ENCODE measurements at places on chromosomes 5 and 9. TPM values are rescaled to one million over a fixed set of nuclear protein-coding genes. Genes with fewer than 3 reads are reported as not detected.

Gene PIP5KL1
- 2.3 TPM for total RNA-seq

DNA sequence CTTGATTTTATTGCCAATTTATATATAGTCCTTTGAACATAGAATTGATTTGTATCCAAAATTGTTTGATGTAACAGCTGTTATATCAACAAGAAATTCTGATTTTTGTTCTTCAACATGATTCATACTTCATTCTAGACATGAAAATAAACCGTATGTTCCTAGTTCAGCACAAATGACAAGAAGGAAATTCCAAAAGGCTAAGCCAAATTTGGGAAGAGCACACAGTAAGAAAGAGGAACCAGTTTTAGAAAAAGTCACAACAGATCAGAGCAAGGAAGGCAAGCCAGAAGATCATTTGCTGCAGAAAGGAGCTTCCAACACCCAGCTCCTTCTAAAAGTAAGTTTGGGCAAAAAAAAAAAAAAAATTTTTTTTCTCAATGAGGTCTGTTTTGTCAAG, 65.0 kb upstream of the MCCC2 start:
- no peak for DNase-seq

Gene FAXDC2
- 0.08 TPM for total RNA-seq

GRCh38 chr9:14478175-14479162, 164.5 kb upstream of the NFIB start:
- no peak for DNase-seq

- DNase-seq: no peak
Measured at GRCh38 chr5:87400305-87400899, 12.3 kb downstream of the CCNH start.

- DNase-seq: no peak
Measured at GRCh38 chr5:141649056-141649688, 2.0 kb downstream of the FCHSD1 start.

DNA sequence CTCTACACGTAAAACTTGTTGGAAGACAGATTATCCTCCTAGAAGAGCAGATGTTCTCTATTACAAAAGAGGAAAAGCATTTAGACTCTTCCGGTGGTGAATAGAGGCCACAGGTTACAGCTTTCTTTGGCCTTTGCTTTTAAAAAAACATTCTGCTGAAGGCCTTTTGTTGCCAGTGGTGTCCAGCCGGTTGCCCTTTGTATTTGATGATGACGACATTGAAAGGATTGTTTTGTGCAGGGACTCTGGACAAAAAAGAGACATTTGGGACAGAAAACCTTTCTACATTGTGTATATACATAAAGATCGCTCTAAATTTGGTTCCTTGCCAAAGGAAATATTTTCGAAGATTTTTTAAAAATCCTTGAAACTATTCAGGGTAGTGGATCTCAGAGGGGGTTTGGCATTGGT, 180.3 kb downstream of the C9orf152 start:
- no peak for DNase-seq

Gene PCDHB7
- total RNA-seq: not detected

Gene DBH
- total RNA-seq: not detected

Gene PCDHGA9
- not detected for total RNA-seq

DNA sequence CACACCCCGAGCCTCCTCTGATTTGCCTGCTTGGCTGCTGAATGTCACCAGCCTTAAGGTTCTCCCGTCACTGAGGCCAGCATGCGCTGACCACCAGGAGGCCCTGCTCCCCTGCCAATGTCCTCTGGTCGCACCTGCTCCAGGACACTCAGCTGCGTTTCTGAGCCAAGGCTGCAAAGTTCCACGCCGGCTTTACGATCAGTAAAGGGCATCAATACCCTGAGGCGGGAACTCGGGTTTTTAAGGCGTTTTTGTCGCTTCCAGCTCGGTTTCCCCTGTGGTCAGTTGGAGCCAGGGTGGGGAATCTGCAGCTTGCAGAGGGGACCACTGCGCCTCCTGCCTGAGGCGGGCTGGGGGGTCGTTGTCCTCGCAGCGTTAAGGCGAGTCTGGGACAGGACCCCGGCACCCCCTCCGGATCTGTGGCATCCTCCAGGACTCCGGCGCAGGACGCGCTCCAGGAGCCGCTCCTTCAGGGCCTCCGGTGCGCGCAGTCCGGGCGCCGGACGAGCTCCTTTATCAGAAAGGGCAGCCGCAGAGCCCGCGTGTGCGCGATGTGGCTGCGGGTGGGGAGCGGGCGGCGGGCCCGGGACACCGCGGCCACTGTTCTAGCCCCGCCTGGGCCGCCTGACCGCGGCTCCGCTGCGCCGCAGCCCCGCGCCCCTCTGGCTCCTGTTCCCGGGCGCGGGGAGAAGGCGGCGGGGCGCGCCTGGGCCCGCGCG, 24.1 kb upstream of the FLT4 start:
- DNase-seq: no peak

- no peak for DNase-seq
Measured at GRCh38 chr9:83966209-83966582, 13.8 kb downstream of the HNRNPK start.

Gene SLC25A2
- not detected for total RNA-seq

DNA sequence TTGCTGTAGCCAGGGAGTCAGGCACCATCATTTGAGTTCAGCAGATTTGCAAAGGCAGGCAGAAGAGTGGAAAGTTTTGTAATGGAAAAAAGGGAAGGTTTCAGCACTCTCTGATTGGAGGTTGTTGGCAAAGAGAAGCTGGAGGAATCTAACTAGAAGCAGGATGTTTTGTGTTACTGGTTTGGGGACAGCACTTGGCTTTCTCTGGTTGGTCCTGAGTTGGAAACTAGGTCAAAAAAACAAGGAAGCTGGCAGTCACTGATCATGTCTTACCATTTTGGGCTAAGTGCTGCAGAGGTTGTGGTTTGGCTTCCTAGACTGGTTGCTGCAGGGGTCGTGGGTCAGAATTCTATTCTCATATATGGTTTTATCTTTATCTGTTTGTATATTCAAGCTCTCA, 189.8 kb downstream of the DRD1 start:
- no peak for DNase-seq

GRCh38 chr9:114287001-114287762, 35.7 kb upstream of the ORM1 start:
- no peak for DNase-seq

- DNase-seq: no peak
Measured at GRCh38 chr5:123585871-123586270, 73.9 kb downstream of the CSNK1G3 start.

Gene PCDHB14
- total RNA-seq: not detected

Gene KIF4B
- not detected for total RNA-seq

GRCh38 chr5:29720954-29721353, 1472.5 kb upstream of the CDH6 start:
- no peak for DNase-seq

Gene TIMD4
- total RNA-seq: 1.2 TPM

Gene FOXD1
- 0.45 TPM for total RNA-seq

DNA sequence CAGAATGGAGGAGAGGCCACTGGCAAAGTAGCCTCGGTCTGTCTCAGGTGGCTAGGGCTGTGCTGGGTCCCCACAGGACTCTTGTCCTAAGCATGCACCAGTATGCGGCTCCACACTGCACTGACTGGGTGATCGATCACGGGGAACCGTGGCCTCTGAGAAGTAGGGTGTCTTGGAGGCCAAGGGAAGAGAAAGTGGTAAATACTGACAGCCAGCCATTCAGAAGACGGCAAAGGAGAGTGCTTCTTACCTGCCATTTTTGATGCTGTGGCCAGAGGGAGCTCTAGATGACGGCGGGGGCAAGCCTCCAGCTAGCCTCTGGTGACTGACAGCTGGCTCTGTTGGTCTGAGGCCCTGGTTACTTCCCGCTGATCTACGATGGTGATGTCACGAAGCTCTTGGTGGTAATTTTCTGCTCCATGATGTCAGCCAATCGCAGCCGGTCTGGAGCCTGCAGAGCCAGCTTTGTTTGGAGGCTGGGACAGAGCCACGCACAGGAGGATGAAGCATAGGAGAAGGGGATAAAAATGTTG, 40.4 kb upstream of the GADD45G start:
- no peak for DNase-seq

GRCh38 chr9:16828340-16829281, 41.9 kb downstream of the BNC2 start:
- DNase-seq: no peak

DNA sequence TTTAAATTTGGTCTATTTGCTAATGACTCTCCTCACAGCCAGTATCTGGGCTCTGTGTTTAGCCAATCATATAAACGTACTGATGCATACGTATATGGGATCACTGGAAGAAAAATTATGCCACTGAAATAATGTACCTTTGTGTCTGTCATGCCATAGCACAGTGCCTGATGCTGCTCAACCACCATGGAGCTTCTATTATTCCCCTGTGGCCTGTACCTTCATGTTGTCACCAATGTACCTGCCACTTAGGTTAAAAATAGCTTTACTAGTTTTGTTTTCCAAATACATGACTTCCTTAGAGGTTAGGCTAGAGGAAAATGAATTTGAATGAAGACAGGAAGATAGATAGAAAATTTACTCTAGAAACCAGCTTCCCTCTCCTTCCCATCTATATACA, 34.6 kb downstream of the HACD4 start:
- DNase-seq: no peak

Gene CHSY3
- not detected for total RNA-seq

DNA sequence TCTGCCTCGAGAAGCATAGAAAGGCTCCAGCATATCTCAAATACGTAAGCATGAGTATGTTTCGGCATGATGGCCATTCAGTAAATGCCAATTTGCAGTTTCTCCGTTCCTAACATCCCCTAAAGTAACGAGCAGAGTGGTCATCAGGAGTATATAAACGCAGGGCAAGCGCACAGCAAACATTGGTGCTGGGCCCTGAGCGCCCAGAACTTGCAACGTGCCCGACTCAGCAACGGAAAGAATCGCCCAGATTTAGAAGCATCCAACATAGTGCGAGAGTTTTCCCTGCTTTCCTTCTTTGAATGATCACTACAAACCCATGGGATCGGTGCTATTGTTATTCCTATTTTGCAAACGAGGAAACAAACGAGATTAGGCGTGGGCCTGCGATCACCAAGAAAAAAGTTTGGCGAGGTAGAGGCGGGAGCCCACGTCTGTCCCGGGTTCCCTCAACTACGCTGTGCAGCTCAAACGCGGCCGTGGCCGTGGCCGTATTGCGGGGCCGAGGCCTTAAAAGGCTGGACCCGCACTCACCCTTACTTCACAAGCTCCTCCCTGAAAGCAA, 505 bp downstream of the RPS14 start:
- no peak for DNase-seq

Gene OTP
- total RNA-seq: not detected

Gene MYO10
- total RNA-seq: 0.30 TPM

DNA sequence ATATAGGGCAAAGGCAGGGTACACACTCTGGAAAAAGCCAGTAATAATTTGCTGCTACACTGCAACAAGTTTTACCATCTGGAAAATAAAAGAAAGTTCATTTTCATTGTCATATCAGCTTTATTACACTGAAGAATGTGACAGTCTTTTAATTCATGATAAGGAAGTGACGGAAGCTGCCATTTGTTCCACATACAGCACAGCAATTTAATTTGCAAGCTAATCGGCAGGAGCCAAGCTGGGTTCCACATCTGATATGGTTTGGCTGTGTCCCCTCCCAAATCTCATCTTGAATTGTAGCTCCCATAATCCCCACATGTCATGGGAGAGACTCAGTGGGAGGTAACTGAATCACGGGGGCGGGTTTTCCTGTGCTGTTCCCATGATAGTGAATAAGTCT, 16.5 kb downstream of the PRELID2 start:
- no peak for DNase-seq

DNA sequence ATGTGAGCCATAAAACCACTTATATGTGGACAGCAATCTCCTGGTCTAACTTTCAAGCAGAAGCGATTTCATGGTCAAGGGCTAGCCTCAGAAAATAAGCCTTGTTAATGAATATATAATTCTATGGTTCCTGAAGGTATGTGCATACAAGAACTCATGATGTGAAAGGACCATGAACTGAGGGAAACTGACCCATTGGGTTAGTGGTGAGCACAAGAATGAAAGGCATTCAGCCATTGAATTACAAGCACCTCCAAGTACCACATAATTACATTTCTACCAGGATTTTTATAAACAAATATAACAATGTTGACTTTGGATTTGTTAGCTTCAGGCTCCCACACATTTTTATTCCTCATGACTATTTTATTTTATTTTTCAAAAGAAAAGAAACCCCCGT, 459.0 kb downstream of the TLE4 start:
- DNase-seq: no peak

- DNase-seq: no peak
Measured at GRCh38 chr9:17936365-17936764, 357.5 kb downstream of the SH3GL2 start.

GRCh38 chr9:111533099-111533790, 8.3 kb downstream of the ZNF483 start:
- DNase-seq: no peak

Data from activated naive CD8-positive, alpha-beta T cell treated with anti-CD3 and anti-CD28 coated beads for 36 hours (primary cell).